GM13976 (cell line): ENCODE measurements at places on chromosomes 13 and 19.
A peak's percentile ranks its signal among the peaks of the same experiment; 100 is the strongest.

- peak; percentile 85 for DNase-seq
These were observed at the start of gene TICAM1 for GRCh38 chr19:4831304-4831978. Gene TICAM1, minus strand, starts transcription at chr19:4831712. Its CDS starts 13,335 bp downstream, at chr19:4818377.

DNA sequence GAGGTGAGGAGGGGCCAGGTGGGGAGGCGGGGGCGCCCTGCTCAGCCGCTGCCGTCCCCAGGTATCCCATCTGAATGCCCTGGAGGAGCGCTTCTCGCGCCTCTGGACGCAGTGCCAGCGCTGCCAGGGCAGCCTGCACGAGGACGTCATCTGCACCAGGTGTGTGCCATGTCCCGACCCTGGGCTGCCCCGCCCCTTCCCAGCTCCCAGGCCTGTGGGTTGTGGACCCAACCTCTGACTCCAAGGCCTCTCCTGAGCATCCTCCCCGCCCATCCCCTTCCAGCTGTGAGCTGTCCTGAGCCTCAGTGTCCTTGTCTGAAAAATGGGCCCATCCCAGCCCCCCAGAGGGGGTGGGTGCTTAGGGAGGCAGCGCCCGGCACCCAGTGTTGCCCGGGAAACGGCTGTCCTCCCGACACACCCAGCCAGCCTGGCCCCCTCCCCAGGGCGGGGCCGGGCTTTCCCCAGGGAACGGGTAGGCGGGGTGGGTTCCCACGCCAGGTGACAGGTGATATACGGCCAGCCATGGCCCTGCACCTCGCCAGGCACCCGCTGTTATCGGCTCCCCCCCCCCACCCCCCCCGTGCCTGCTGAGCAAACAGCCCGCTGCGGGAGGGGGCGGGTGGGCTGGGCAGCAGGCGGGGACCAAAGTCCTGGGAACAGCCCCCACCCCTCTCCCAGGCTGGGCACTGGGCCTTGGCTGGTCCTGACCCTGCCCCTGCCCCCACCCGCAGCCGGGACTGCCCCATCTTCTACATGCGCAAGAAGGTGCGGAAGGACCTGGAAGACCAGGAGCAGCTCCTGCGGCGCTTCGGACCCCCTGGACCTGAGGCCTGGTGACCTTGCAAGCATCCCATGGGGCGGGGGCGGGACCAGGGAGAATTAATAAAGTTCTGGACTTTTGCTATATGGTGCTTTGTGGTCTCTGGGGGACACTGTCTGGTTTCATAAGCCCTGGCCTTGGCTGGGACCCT is 1.3 kb upstream of the SPIB start:
- no peak for DNase-seq

DNA sequence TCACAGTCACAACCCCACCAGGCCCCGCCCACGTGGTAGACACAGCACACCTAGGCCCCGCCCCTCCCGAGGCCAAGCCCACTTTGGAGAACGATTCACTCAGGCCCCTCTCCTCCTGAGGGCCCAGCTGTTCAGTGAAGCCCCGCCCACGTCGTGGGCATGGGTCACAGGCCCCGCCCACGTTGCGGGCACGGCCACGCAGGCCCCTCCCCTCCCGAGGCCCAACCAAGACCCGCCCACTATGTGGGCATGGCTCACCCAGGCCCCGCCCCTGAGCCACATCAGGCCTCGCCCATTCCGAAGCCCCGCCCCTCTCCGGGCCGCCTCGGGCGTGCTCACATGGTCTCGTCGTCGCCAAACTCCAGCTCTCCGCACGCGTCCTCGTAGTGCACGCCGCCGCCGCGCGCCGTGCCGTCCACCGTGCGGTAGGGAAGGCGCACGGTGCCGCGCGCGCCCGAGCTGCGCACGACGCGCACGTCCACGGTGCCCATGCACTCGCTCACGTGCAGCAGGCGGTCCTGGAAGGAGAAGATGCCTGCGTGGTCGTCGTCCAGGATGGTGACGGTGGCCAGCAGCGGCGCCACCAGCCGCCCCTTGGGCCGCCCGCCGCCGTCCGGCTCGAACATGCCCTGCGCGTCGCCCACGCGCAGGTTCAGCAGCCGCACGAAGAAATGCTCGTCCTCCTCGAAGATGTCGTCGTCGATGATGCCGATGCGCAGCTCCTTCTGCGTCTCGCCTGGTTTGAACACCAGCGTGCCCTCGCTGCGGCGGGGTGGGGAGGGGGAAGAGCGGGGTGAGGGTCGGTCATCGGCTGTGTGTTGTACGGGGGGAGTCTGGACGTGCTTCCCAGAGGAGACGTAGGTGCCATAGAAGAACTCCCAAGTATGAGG is 24.0 kb downstream of the SLC8A2 start:
- no peak for DNase-seq

- no peak for DNase-seq
These were observed 112.8 kb downstream of the NDFIP2 start for GRCh38 chr13:79593641-79594275.

GRCh38 chr13:79406597-79406908 is 498 bp upstream of the RBM26 start:
- no peak for DNase-seq

DNA sequence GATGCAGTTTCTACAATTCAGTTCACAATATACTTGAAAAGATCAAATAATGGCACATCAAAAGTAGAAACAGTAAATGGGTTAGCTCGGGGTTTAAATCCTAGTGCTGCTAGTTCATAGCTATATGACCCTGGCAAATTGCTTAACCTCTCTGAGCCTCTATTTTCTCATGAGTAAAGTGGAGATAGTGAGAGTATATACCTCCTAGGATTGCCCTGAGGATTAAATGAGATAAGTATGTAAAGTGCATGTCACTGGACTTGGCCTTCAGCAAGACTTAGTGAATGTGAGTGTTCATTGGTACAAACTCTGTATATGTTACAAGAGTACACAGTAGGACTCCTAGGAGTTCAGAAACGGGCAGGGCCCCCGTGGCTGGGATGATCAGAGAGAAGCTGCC is 248.3 kb downstream of the DLEU7 start:
- no peak for DNase-seq

- DNase-seq = no peak
These were observed 21.5 kb downstream of the RYR1 start for GRCh38 chr19:38455031-38455430.

DNA sequence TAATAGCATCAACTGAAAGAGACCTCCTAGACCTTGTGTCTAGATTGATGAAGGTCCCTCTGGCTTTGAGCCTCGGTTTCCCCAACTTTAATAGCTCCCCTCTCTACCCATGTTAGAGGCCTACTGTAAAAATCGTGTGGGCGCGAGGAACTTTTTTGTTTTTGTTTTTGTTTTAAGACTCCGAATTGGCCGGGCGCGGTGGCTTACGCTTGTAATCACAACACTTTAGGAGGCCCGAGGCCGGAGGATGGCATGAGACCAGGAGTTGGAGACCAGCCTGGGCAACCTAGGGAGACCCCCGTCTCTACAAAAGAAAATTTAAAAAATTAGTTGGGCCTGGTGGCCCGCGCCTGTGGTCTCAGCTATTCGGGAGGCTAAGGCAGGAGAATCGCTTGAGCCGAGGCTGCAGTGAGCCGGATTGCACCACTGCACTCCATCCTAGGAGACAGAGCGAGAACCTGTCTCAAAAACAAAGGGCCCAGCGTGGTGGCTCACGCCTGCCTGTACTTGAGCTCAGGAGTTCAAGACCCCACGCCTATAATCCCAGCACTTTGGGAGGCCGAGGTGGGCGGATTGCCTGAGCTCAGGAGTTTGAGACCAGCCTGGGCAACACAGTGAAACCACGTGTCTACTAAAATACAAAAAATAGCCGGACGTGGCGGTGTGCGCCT is 858 bp upstream of the PPP6R1 start:
- no peak for DNase-seq

DNA sequence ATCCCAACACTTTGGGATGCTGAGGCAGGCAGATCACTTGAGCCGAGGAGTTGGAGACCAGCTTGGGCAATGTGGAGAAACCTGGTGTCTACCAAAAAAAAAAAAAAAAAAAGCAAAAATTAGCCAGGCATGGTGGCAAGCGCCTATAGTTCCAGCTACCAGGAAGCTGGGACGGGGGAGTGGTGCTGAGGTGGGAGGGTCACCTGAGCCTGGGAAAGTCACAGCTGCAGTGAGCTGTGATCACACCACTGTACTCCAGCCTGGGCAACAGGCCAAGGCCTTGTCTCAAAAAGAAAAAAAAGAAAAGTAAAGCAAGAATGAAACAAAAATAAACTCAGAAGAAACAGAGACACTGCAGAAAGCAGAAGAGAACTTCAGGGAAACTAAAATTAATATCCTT is 31.6 kb downstream of the MTRF1 start:
- DNase-seq = no peak

- no peak for DNase-seq
These were observed 175.2 kb downstream of the TDRD3 start for GRCh38 chr13:60572003-60572798.

DNA sequence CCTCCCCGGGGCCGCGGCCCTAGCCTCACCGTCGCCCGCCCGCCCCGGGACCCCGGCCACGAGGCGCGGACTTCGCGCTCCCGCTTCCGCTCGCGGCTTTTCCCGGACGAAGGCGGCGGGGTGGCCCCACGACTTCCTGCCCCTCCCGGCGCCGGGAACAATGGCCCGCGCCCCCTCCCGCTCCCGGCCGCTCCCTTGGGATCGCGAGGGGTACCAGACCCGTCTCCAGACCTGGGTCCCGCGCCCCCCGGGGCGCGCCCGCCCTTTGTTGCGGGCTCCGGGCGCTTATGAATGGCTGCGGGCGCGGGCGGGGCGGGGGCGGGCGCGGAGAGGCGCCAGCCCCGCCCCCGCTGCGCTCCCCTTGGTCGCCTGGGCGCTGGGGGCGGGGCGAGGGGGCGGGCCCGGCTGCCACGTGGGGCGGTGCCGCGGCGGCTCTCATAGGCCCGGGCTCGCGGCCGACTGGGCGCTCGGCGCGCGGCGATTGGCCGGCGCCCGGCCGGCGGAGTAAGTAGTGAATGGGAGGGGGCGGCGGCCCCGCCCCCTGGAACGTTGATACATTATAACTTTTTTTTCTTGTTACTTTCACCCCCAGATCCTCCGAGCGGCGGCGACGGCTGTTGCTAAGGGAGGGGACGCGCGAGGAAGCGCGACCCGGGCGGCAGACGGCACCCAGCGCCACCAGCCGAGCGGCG is 1.1 kb downstream of the MIDN start:
- peak; percentile 96 for DNase-seq

- DNase-seq = peak; percentile 62
These were observed 8.6 kb downstream of the PPP5C start for GRCh38 chr19:46355234-46356148.

DNA sequence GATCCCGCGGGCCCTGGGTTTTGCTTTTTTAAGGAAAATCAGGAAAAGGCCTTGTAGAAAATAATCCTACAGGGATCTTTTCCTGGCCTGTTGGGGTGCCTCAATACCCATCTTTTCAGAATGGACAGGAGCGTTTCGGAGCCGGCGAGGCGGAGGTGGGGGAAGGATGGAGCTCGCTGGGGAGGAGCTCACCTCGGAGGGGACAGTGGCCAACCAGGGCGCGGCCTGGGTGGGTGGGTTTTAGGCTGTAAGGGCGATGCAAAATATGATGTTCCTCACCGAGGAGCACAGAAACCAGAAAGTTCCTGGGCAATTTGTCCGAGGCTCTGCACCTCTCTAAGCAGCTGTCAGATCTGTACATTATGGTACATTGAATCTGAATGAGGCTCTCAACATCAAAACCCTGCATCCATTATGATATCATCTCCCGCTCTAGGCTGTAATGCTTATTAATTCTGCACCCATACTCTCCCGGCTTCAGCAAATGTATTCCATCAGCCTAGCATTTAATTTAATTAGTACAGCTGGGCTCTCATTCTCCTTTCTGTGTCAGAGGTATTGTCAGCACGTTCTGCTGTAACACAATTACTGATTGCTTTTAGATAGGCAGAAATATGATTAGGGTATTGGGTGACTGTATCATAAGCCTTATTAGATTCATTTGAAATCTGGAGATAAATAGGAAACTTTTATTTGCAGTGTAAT is 90.3 kb upstream of the SOX1 start:
- no peak for DNase-seq

- DNase-seq = peak; percentile 88
These were observed 16.3 kb downstream of the CILP2 start for GRCh38 chr19:19554074-19555023.

- peak; percentile 57 for DNase-seq
These were observed 284.6 kb downstream of the DNAJC15 start for GRCh38 chr13:43307921-43308433.

GRCh38 chr13:59898066-59898465 is 265.7 kb downstream of the DIAPH3 start:
- no peak for DNase-seq

DNA sequence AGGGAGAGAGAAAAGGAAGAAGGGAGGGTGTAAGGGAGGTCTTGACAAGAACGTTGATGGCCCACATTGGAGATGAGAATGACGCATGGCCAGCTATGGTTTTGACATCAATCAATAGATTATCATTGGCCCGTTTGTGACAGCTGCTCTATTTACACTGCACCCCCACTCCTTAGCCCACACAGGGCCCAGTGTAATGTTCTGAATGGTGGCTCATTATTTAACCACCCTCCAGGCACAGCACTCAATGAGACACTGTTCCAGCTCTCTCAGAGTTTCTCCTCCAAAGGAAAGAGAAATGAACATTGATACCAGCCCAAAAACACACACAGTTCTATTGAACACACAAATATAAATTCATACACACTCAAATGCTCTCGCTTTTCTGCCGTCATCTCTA is 173.0 kb upstream of the IPO5 start:
- no peak for DNase-seq

- DNase-seq = no peak
These were observed 416 bp downstream of the BCKDHA start for GRCh38 chr19:41398050-41398418.

DNA sequence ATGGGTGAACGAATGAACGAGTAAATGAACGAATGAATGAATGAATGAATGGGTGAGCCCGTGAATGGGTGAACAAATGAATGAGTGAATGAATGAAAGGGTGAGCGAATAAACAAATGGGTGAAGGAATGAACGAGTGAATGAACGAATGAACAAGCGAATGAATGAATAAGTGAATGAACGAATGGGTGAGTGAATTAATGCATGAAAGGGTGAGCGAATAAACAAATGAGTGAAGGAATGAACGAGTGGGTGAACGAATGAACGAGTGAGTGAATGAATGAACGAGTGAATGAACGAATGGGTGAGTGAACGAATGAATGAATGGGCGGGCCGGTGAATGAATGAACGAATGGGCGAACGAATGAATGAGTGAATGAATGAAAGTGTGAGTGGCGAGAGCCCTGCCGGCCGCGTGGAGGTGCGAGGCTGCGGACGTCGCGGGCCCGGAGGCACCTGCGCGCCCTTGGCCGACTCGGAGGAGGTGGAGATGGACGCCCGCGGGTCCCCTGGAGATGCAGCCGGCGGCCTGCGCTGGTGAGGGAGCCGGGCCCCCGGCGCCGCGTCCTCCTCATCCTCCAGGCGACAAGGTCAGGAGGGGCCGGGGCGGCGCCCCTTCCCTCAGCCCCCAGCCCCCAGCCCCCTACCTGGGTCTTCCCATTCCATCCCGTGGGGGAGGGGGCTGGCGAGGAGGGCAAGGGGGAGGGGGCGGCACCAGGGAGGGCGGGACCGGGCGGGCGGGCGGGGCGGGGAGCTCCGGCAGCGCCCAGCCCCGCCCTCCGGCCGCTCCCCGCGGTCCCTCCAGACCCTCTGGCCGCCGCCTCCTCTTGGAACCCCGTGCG is 15.4 kb downstream of the ANKRD24 start:
- peak; percentile 63 for DNase-seq

GRCh38 chr13:23231241-23231640 is 50.5 kb downstream of the SGCG start:
- no peak for DNase-seq
